Inflammatory macrophage treated with lipopolysaccharide for 4 hours (primary cell): ENCODE measurements at places on chromosomes 7 and 10.

- DNase-seq = no peak
These were observed 50.2 kb downstream of the ZNF467 start for GRCh38 chr7:149723082-149723767.

GRCh38 chr7:87797798-87798403, 78.3 kb downstream of the SLC25A40 start:
- DNase-seq = peak; percentile 62

DNA sequence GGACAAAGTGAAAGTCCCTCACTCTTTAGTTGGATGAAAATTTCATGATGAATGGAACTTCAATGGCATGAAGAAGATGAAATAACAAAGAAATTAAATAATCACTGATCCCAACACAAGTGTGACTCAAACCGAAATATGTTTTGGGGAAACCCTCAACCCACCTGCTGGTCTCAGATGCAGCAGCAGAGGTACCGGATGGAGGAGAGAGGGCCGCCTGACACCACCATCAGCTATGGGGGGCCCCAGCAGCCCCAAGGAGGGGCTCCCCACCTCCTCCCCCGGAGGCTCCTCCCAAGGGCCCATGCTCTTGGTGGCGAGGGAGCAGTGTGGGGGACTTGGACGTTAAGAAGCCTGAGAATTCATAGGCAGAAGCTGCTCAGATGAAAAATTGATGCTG, 137.2 kb upstream of the ADARB2 start:
- no peak for DNase-seq

DNA sequence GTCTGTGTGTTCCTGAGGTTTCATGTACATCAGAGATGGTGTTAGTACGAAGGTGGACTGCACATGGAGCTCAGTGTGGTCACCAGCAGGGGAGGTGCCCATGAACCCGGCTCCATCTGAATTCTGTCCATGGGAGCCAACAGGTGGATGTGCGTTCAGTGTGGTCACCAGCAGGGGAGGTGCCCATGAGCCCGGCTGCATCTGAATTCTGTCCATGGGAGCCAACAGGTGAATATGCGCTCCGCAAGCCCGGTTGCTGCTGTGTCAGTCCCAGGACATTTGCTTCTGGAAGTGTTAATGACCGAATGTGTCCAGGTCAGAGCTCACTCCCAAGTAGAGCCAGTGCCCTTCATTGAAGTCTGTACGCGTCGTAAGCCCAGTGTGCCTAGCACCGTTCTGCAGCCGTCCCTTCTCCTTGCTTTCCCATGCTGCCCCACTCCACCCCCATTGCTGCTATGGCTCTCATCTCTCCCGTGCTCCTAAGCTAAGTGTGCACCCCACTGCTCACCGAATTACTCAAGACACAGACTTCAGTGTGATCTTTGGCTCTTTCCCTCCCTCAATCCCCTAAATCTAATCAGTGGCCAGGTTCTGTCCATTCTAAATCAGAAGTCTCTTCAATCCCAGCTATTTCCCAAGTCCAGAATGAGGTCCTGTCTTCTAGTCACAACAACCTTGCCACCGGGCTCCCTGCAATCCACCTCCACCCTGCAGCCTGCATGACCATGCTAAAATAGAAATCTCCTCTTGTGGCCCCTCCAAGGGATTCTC, 352.4 kb downstream of the TCERG1L start:
- no peak for DNase-seq

- no peak for DNase-seq
These were observed 37.2 kb downstream of the IKZF1 start for GRCh38 chr7:50341724-50342123.

DNA sequence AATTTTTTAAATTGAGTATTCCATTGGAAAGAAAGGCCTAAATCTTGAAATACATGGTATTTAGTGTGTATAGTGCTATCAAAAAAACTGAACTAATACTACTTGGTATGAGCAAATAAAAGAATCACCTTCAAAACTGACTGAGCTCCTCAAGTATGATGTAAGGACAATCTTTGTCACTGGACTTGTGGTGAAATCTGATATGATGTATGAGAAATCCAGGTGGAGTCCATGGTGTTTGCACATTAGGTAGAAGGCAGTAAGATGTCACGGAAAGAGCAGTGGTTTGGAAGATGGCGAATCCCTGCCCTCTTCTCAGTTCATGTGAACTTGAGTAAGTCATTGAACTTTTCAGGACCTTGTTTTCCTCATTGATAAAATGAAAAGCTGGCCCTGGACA, 62.1 kb upstream of the COL1A2 start:
- DNase-seq = no peak

GRCh38 chr10:30603589-30603988, 26.0 kb downstream of the LYZL2 start:
- DNase-seq = no peak

- DNase-seq = no peak
These were observed 897.9 kb upstream of the AUTS2 start for GRCh38 chr7:68700414-68700813.

DNA sequence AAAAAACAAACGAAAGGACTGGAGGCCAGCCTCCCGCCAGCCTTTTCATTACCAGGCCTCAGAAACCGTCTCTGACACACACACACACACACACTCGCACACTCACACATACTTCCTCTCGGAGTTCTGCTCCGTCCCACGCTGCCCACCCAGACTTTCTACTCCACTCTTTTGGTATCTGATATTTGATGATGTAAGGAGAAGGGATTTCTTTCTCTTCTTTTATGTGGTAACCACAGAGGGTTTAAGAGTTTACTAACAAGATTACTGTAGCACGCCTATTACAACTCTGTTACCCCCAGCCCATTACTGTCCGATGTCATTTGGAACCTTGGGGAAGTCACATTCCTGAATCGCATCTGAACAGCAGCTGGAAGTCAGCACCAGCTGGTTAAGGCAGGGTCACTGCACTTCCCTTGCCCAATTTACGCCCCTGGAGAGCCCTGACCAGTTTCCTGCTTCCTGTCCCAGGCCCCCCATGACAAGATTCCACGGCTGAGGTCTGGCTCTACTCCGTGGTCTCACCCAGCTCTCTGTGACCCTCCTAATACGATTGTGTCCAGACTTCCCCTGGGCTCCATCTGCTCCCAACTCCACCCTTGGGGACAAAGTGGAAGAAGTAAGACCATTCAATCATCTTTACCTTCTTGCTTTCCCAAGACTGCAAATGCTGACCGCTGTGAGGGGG, 1.1 kb downstream of the DENND2A start:
- peak; percentile 73 for DNase-seq

DNA sequence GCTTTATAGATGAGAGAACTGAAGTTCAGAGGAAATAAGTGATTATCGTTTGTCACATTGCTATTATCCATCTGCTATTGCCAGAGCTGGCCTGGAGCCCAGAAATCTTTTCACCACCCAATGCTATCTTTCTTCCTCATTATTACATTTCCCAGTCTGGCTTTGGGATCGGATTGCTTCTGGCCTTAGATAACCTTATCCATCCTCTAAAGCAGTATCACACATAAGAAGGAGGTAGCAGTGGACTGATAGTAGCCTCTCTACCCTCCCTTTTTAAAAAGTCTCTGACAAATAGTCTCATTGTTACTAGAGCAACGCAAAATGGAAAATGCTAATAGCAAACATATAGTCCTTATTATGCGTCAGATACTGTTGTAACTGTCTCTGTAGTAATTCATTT, 1.3 kb upstream of the CLDN12 start:
- DNase-seq = no peak
